ENCODE measurements at places on chromosomes 7 and 10. TPM values are rescaled to one million over a fixed set of nuclear protein-coding genes. Genes with fewer than 3 reads are reported as not detected.

DNA sequence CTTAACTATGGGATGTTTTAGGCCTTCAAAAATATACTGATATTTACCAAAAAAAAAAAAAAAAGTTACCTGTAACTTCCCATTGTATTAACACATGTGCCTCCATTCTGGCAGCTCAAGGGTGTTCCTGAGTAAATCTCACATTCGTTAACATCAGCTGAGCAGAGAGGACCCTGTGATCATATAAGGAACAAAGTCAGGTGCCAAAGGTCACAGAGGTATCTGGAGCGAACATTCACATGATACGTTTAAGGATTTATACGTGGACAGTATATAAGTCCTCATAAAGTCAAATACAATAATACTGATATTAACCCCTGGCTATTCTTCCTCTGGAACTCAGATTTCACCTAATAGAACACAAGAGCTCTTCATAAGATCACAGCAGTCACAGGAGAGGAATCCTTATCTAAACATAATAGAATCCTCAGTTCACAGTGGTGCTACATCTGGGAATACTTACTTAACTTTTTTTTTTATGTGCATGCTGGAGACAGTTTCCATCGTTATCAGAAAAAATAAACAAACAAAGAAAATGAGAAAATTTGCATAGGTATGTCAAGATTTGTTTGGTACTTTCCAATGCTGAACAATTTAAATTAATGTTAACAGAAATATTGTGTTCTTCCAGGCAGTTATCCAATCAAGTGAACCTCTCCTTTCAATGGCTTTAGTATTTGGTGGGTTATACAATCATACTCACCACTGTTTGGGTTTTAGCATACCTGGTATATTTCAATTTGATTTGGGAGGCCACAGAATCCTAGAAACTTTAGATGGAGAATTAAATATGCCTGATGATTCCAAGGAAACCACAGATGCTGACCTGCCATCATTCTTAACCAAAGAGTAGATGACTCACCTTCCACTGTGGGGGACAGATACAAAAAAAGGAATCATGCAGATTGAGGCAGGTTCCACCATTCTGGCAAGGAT, 6.6 kb downstream of the CUBN start:
- H3K36me3 ChIP-seq = peaks cover 2% of the 10 kb centered on the region
- no peak for DNase-seq
- peak overlapping the region; percentile 39 for H3K27ac ChIP-seq
- peaks cover 15% of the 10 kb centered on the region for H3K4me1 ChIP-seq
- H3K27me3 ChIP-seq = no peaks in the 10 kb centered on the region

- DNase-seq = no peak
- H3K27me3 ChIP-seq = no peaks in the 10 kb centered on the region
- no peak overlapping the region for H3K27ac ChIP-seq
- H3K4me3 ChIP-seq = no peak overlapping the region
Observed at GRCh38 chr7:100854146-100854895, 1.8 kb downstream of the SLC12A9 start.

DNA sequence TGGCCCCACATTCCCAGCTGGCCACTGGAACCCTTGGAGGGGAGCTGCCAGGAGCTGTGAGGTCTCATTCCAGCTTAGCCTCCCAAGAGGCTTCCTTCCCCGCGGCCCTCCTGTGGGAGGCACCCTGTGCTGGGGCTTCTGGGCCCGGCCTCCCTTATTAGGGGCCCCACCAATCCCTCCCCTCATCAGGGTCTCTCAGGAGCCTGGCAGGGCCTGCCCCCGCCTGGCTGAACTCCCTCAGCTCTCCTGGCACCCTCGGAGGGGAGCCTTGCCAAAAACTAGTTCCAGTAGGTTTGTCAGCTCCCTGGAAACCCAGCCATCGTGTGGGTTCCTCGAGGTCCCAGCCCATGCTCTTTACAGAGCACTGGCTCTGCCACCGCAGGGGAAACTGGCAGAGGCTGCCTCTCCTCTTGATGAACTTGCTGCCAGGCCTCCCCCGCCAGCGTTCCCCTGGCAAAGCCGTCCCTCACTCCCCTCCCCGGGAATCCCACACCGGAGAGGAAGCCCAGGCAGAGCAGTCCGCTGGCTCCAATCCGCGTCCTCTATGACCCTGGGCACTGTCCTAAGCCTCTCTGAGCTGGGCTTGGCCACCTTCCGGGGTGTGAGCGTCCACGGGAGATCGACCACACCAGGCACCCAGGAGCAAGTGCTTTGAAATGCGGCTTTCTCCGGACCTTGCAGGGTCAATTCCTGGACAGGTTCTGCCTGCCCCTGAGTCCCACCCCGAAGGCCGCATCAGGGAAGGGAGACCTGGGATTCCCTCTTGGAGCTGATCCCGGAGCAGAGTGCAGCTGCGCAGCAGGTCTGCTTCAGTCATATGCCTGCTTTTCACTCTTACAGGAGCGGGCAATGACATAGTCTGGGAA, 139.8 kb downstream of the ARHGAP22 start:
- H3K27me3 ChIP-seq = no peaks in the 10 kb centered on the region
- H3K4me3 ChIP-seq = no peak overlapping the region
- H3K27ac ChIP-seq = no peak overlapping the region
- no peaks in the 10 kb centered on the region for H3K36me3 ChIP-seq

- peaks cover 19% of the 10 kb centered on the region for H3K4me1 ChIP-seq
- H3K27me3 ChIP-seq = no peaks in the 10 kb centered on the region
- peaks cover 1% of the 10 kb centered on the region for H3K36me3 ChIP-seq
- no peak overlapping the region for H3K4me3 ChIP-seq
- H3K27ac ChIP-seq = peak overlapping the region; percentile 82
Observed at GRCh38 chr10:132685101-132685891, 100.7 kb downstream of the NKX6-2 start.

DNA sequence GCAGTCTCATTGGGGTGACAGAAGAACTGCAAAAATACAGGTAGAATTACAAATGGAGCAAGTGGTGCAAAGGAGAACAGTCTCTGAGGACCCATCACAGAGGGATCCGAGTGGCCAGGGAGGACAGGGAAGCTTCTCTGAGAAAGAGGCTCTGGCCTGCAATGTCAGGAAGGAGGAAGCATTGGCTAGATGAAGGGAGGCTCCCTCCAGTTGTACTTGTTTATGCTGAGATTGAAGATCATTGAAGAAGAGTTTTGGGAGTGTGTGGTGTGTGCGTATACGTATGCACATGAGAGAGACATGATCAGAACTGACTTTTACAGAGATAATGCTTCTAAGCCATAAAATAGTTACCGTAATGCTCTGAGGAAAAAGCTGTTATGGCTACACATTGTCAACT, 274.7 kb upstream of the FZD8 start:
- no peaks in the 10 kb centered on the region for H3K27me3 ChIP-seq
- no peak overlapping the region for H3K4me3 ChIP-seq
- H3K36me3 ChIP-seq = no peaks in the 10 kb centered on the region
- no peak overlapping the region for H3K27ac ChIP-seq
- peaks cover 18% of the 10 kb centered on the region for H3K4me1 ChIP-seq

DNA sequence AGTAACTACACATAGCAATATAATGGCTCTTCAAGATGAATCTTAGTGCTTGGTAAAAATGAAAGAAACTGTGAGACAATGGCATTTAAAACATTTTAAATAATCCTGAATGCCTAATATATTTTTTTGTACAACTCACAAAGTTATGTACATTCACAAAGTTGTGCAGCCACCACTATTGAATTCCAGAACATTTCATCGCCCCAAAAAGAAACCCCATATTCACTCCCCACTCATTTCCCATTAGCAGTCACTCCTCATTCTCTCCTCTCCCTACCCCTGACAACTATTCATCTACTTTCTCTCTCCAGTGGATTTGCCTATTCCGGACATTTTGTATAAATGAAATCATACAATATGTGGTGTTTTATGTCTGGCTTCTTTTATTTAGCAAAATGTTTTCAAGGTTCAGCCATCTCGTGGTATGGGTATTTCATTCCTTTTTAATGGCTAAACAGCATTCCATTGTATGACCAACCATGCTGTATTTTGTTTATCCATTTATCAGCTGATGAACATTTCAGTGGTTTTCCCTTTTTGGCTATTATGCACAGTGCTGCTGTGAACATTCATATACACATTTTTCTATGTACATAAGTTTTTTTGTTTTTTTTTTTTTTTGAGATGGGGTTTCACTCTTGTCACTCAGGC, 34.7 kb downstream of the ENTPD7 start:
- peaks cover 5% of the 10 kb centered on the region for H3K4me1 ChIP-seq
- peaks cover 48% of the 10 kb centered on the region for H3K36me3 ChIP-seq
- no peak overlapping the region for H3K4me3 ChIP-seq

GRCh38 chr7:128167042-128167701, 73.9 kb upstream of the LEP start:
- no peaks in the 10 kb centered on the region for H3K36me3 ChIP-seq
- DNase-seq = no peak
- no peak overlapping the region for H3K27ac ChIP-seq
- H3K27me3 ChIP-seq = peaks cover 81% of the 10 kb centered on the region

DNA sequence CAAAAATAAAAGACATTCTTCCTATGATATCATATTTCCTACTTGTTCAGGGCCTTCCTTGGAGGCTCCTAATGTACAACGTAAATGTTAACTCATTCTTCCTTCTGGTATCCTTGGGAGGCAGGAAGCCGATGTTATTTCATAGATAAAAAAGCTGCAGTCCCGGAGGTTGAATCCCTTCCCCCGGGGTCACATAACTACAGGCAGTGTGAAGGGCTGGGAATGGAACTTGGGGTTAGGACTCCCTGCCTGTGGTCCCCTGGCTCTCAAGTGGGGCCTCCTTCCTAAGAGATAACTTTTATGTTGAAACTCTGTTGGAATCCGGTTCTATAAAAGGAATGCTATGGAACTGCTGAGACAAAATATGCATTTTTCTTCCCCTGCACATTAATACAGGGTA, 14.9 kb upstream of the CCDC3 start:
- H3K27me3 ChIP-seq = no peaks in the 10 kb centered on the region
- H3K36me3 ChIP-seq = no peaks in the 10 kb centered on the region
- H3K4me3 ChIP-seq = no peak overlapping the region
- peak overlapping the region; percentile 53 for H3K27ac ChIP-seq
- peaks cover 26% of the 10 kb centered on the region for H3K4me1 ChIP-seq

OR2A5 gene
- total RNA-seq = not detected

CELF2 gene
- total RNA-seq = 33.8 TPM

HOXA3 gene
- total RNA-seq = not detected

C10orf105 gene
- not detected for total RNA-seq

PRPS1L1 gene
- not detected for total RNA-seq

FAM20C gene
- total RNA-seq = 143 TPM

All from osteocyte (in vitro differentiated cells).